LoVo (cell line): ENCODE measurements at places on chromosomes 16 and 17.

DNA sequence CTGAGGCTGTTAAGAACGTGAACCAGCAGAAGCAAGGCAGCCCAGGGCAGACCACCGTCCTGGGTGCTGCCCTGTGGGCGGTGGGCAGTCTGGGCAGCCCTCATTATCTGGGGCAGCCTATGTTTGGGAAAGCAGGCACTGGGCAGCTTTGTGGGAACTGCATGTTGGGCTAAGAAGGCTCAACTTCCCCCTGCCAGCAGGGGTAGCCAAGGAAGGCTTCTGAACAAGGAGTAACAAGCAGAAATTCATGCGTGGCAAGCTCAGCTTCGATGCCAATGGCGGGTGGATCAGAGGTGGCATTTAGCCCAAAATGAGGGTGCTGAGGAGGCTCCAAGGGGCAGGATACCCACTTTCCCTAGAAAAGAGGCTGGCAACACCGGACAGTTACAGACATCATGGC is 42.7 kb upstream of the METRNL start:
- no peak for DNase-seq

GRCh38 chr17:72167593-72167992 is 46.8 kb downstream of the SOX9 start:
- no peak for DNase-seq

GRCh38 chr17:29138971-29139691 is 41.1 kb downstream of the MYO18A start:
- DNase-seq, result no peak

- no peak for DNase-seq
These were observed 37.9 kb downstream of the ELAC2 start for GRCh38 chr17:12979826-12980500.

- DNase-seq, result peak; percentile 93
These were observed at the start of gene DEXI for GRCh38 chr16:10942352-10943063. Gene DEXI (minus strand): TSS chr16:10942468. CDS start chr16:10942005, 463 bp downstream.

GRCh38 chr17:34386697-34387550 is 23.9 kb upstream of the CCL1 start:
- no peak for DNase-seq

- DNase-seq, result no peak
These were observed 502.2 kb upstream of the CA10 start for GRCh38 chr17:52660692-52661091.

DNA sequence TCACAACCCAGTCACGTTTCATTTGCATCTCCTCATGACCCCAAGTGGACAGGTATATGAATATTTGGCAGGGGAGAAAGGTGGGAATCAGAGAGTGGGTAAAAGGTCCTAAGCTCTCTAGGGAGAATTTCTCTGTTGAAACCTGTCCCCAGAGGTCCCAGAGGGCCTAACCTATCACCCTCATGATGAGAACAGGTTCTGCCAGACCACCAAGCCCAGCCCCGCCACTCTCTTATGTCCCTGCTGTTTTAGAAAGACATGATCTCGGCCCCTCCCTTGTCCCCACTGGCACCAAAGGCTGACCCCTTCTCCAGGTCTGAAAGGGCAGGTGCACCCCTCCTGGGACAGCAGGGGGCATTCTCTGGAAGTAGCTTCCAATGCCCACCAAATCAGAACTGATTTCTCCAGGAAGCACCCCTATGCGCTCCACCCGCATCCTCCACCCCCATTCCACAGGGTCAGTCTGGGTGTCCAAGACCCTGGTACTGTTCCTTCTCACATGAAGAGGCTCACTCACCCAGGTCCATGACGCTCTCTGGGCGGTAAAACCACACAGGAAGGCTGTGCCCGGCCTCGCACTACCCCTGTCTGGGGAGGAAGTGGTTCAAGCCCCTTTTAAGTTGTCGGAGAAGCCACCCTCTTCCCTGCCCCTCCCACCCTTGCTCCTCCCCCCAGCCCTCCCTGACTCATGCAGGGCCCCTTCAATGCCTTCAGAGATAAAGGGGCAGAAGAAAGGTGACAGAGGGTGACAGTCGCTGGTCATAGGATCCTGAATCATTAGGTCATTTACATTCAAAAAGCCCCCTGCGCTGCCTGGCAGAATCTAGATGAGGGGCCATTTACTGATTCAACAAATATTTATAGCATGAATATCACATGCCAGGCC is at the start of gene CCR7:
TSS of gene CCR7 (minus strand) at position 590 of the 886 bp plus-strand sequence. CDS start at position 527, 63 bp downstream.
- no peak for DNase-seq

GRCh38 chr17:14417336-14417735 is 116.5 kb downstream of the HS3ST3B1 start:
- no peak for DNase-seq

- DNase-seq, result no peak
These were observed 199.8 kb upstream of the WSCD1 start for GRCh38 chr17:5870231-5870953.
